CD4-positive, alpha-beta T cell treated with Interleukin-6 at 100 ng/mL for 8 hours (primary cell): ENCODE measurements at places on chromosomes 6 and 20.

- no peak for DNase-seq
Measured at GRCh38 chr6:154343473-154344308, 12.9 kb downstream of the IPCEF1 start.

- no peak for DNase-seq
Measured at GRCh38 chr6:128024969-128025368, 124.1 kb upstream of the THEMIS start.

GRCh38 chr6:46352541-46353268 lies 138.5 kb downstream of the RCAN2 start:
- DNase-seq: no peak

GRCh38 chr6:72219536-72219935 lies 333.2 kb downstream of the RIMS1 start:
- no peak for DNase-seq

DNA sequence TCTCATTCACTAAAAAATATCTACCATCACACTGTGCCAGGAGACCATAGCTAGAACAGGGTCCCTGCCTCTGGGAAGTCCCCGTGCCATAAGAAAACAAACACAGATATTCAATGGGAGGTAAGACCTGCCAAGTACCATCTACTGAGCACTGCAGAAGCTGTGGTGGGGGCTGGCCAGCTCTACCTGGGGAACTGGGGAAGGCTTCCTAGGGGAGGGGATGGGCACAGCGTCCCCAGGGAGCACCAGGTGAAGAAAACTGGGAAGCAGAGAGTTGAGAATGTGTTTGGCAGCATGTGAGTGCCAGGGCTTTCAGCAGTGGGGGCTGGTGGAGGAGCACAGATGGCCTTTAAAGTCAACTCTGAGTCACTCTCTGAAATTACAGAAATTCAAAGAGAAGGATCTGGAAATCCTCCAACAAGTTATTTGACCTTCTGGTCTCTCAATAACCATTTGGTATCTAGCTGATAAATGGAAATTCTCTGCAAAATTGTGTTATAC lies 85.2 kb downstream of the SHLD1 start:
- peak; percentile 15 for DNase-seq

DNA sequence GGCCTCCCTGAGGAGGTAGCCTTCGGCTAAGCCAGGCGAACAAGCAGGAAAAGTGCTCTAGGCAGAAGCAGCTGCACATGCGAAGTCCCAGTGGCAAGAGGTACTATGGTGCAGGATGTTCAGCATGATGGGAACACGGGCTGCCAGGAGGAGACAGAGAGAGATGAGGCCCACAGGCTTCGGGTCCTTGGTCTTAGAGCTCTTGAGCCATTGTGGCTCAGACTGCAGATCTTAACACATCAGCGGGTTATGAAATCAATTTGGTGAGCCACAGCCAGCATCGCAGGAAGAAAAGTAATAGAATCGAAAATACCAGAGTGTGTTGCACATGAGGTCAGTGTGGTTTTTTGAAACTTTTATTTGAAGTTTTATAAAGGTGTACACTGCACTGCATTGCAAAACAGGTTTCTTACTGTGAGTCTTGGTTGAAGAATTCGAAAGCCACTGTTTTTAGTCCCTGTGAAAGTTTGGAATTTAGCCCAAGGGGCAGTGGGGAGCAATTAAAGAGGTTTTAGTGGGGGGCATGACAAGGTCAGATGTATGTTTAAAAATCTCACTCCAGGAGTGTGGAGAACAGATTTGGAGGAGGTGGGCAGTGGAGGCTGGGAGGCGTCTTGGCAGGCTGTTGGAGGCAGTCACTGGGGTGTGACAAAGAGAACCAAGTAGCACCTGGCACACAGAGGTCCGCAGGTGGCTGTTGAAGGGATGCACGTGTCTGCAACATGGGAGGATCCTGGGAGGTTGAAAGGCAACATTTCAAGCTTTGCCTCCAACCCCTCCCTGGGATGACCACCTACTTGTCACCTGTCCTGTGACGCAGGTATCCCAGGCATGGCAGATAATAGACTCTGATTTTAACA lies 69.3 kb downstream of the EYA2 start:
- no peak for DNase-seq

- no peak for DNase-seq
Measured at GRCh38 chr6:36467625-36468024, 24.8 kb downstream of the KCTD20 start.

DNA sequence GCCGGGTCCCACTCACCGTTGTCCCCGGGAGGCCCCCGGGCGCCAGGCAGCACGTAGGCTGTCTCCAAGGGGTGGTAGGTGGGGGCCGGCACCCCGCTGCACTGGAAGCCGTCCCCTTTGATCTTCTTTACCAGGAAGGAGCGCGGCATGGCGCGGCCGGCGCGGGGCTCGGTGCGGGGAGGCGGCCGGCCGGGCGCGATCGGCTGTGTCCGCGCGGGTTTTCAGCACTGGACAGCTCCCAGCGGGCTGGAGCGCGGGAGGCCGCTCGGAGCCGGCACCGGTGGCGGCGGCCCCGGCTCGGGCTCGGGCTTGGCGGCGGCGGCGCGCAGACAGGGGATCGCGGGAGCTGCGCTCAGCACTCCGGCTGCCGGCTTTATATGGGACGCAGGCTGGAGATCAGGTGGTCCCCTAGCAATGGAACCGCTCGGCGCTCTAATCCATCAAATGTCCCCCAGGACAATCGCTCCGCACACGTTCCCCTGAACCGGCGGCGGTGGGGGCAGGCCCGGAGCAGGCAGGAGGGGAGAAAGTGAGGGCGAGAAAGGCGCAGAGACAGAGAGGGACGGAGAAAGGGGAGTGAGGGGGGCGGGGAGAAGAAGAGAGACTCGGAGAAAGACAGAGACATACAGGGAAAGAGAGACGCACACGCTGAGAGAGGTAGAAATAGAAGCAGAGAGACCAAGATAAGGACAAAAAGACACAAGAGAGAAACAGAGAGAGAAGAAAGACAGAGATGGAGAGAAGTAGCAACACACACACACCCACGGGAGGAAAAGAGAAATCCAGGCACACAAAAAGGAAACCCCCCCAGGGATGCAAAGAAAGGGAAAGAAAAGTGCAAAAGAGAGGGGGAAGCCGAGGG lies at the start of gene SCRT2:
SCRT2 (minus strand) TSS at position 350 of the 862 bp plus-strand sequence; CDS start at position 149, 201 bp downstream.
- peak; percentile 42 for DNase-seq

DNA sequence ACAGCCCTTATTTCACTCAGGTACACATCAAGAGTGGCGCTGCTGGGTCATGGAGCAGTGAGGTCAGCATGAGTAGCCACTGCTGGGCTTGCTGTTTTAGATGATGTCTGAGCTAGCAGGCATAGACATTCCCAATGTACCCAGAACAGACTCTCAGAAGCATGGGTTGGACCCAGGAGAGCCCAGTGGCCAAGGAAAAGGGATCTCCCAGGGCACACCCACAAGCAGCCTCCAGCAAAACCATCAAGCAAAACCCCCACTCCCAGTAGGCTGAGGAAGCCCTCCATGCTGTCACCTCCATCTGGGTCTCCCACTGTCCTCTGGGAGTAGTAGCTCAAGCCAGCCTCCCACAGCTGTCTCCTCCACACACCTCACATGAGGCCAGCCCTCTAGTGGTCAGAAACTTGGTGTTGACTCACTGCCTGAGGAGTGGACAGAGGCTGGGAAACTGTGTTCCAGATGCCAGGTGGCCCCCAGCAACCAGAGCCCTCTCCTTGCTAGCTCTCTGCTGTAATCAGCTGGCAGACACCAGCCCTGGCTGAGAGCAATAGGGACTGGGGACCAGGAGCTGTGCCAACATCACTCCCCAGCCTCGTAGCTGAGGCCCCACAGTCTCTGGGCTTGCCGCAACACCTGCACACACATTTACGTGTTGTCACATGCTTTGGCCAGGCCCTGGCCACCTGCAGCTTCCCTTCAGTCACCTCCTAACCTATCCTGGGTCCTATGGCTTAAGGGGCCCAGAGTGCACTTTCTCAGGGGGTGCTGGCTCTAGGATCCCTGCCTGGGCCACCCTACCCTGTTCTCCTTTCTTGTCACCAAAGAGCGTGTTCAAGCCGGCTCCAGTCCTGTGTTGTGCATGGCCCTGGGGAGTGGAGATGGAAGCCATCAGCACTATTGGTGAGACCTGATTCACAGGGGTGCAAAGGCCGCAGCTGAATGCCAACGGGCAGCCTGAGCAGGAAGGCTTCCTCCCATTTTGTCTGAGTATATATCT lies 1.9 kb upstream of the AP5S1 start:
- DNase-seq: no peak

GRCh38 chr20:2300420-2300819 lies 4.6 kb downstream of the TGM3 start:
- DNase-seq: no peak

- no peak for DNase-seq
Measured at GRCh38 chr6:62150048-62150663, 135.9 kb downstream of the KHDRBS2 start.

DNA sequence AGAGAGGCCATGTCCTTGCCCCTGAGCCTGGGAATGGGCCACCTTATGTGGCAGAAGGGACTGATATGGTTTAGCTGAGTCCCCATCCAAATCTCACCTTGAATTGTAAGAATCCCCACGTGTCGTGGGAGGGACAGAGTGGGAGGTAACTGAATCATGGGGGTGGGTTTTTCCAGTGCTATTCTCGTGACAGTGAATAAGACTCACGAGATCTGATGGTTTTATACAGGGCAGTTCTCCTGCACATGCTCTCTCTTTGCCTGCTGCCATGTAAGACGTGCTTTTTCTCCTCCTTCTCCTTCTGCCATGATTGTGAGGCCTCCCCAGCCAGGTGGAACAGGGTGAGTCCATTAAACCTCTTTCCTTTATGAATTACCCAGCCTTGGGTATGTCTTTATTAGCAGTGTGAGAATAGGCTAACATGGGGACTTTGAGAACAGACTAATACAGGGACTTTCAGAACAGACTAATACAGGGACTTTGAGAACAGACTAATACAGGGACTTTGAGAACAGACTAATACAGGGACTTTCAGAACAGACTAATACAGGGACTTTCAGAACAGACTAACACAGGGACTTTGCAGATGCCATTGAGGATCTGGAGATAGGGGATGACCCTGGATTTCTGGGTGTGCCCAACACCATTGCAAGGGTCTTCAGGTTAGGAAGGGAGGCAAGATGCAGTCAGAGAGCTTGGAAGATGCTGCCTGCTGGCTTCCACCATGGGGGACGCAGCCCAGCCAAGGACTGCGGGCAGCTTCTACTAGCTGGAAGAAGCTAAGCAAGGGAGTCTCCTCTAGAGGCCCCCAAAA lies 86.9 kb downstream of the RAMACL start:
- DNase-seq: no peak

GRCh38 chr20:1062334-1063010 lies 55.9 kb upstream of the PSMF1 start:
- no peak for DNase-seq

GRCh38 chr20:15359056-15359455 lies 1021.6 kb upstream of the FLRT3 start:
- no peak for DNase-seq

DNA sequence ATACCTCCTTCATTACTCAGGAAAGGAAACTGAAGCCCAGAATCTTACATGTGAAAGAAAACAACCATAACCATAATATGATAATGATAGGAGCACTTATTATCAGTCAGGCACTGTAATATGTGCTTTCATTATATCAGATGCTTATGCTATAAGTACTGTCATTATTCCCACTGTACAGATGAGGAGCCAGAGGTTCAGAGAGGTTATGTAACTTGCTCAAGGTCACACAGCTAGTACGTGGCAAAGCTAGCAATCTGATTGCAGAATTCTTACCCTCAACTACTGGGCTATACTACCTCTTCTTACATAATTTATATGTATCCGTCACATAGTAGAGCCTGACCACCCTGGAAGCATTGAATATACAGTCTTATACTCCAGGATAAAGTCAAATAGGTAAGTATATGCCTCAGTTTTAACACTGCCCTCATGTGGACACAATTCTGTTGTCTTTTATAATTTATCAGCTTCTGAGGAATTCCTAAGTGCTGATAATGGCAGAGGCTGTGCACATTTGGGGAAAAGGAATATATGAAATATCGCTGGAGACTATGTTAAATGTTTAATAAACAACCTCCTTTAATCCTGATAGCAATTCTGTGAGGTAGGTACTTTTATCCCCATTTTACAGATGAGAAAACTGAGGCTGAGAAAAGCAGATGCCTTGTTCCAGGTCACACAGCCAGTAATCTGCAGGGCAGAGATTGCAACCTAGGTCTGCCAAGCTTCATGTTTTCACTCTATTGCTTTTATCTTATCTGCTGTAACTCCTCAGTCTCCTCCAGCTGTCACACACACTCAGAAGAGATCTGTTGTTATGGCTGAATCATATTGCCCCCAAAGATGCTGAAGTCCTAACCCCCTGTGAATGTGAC lies 13.4 kb downstream of the BCAS1 start:
- no peak for DNase-seq

DNA sequence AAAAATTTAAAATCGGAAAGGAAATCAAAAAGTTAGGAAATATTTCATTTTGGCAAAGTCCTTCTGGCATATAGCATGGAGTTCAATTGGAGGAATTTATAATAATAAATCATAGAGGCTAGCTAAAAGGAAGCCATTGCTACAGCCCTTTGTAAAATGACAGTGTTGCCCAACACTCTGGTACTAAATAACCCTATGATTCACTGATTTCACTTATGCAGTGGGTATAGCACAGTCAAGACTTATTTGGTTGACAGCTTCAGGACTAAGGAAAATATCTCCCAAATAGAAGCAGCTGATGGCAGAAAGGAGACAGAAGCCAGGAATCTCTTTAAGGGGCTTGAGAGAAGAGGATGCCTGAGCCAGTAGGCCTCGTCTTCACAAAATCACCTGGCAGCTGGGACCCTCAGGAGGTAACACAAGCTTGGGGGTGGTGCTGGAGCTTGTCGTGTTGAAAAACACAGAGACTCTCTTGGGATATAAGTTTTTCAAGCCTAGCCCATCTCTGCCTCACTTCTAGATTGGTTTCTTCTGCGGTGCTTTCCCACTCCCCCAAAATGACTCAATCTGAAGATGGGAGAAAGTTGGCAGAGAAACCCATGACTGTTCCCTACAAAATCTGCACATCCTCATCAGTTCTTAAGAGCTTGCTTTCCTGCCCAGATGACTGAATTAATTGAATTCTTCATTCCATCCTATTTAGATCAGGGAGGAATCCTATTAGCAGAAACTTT lies 38.4 kb upstream of the EYA4 start:
- no peak for DNase-seq

GRCh38 chr6:43395776-43396175 lies 26.3 kb upstream of the ZNF318 start:
- no peak for DNase-seq

DNA sequence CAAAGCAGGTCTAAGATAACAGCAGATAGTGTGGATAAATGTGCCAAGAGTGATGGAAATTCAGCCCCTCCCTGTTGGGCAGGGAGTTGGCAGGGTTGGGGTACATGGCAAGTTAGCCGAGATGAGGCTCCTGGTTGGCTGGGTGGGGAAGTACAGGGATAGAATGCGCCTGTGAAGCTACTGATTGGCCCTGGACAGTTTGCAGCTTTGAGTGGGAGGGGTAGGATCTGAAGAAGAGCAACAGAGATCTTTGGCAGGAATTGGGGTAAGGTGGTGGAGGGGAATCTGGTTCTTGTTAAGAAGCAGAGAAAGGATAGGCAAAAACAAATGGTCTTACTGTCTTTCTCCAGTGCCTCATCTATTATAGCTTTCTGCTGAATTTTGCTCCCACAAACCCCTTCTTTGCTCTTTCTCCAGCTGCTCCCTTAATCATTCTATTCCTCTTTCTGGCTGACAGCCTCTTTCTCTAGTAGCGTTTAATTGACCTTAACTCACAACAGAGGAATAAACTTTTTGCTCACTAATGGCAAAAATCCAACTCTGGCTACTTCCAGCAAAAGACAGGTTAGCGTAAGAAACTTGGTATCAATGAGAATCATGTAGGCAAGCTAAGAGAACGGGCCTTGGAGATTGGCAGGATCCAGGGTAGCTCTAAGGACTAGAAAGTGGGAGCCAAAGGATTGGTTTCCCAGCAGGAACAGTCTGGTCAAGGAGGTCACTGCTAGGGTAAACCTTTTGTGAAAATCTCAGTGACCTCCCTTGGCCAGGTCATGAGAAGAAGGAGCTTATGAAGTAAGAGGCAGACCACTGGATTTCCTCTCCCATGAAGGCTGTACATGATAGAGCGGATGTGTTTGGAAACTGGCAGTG lies 86.3 kb upstream of the CARMIL1 start:
- no peak for DNase-seq
